ENCODE measurements at places on chromosomes 2 and 18. TPM values are rescaled to one million over a fixed set of nuclear protein-coding genes. Genes with fewer than 3 reads are reported as not detected.

Gene SERPINB3
- not detected for total RNA-seq

Gene NAGK
- 75.3 TPM for total RNA-seq

Gene IL1R2
- total RNA-seq, result not detected

Gene CXCR2
- total RNA-seq, result not detected

Gene HAAO
- not detected for total RNA-seq

Gene CCDC68
- total RNA-seq, result not detected

Gene CDCA7
- total RNA-seq, result 0.16 TPM

Gene TMEM237
- total RNA-seq, result 37.6 TPM

Gene HEATR5B
- total RNA-seq, result 11.2 TPM

Gene CMPK2
- 0.51 TPM for total RNA-seq

Gene SYT4
- total RNA-seq, result not detected

Gene RAB27B
- 11.4 TPM for total RNA-seq

Gene FAM210A
- total RNA-seq, result 31.7 TPM

Gene CFAP65
- total RNA-seq, result 0.05 TPM

Gene TANK
- total RNA-seq, result 74.6 TPM

Gene FER1L5
- total RNA-seq, result not detected

Gene FAP
- total RNA-seq, result 57.7 TPM

Gene MOCOS
- 4.8 TPM for total RNA-seq

Gene TXNDC2
- total RNA-seq, result 0.10 TPM

Gene SPTBN1
- total RNA-seq, result 308 TPM

Gene ICOS
- not detected for total RNA-seq

Gene DNER
- 0.05 TPM for total RNA-seq

Data from myocyte (in vitro differentiated cells).